NCI-H1694 treated with DMSO at 0.1 percent for 48 hours (cell line): ENCODE measurements at places on chromosomes 2 and 18.

GRCh38 chr2:8116661-8117060 lies 565.2 kb upstream of the ID2 start:
- no peak for DNase-seq

GRCh38 chr2:37471994-37472393 lies 127.6 kb downstream of the QPCT start:
- DNase-seq, result no peak

DNA sequence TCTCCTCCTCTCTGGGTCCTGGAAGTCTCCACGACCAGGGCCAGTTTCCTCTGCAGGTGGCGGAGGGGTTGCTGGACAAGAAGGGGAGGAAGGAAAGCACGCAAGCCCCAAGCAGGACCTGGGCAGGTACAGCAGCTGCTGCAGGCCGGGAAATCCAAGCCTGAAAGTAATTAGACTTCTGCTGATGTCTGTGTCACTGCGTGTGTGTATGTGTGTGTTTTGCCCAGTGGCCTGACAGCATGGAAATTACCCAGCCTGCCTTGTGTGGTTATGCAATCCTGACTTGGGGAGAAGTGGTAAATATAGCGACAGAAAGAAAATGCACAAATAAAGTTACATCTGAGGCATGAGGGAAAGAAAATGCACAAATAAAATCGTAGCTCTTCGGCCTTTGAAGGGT lies 121.8 kb upstream of the ZBTB14 start:
- DNase-seq, result no peak

- DNase-seq, result peak; percentile 50
Observed at GRCh38 chr2:127695491-127696472, 5.5 kb upstream of the SFT2D3 start.

DNA sequence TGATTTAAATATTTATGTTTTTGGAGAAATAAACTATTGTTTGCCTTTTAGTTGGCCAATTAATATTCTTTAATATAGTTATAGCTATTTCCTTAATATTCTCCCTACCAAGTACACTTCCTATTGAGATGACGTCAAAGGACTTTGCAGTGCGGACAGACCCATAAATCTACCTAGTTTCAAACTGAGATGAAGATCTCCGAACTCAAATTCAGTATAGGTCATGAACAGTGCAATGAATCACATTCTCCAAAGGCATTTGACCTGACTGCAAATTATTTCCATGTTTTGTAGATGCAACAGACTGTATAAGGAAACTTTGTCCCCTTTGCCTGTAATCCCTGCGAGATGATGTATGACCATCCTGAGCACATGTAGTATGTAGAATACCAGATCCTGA lies 342.6 kb upstream of the FIGN start:
- no peak for DNase-seq

DNA sequence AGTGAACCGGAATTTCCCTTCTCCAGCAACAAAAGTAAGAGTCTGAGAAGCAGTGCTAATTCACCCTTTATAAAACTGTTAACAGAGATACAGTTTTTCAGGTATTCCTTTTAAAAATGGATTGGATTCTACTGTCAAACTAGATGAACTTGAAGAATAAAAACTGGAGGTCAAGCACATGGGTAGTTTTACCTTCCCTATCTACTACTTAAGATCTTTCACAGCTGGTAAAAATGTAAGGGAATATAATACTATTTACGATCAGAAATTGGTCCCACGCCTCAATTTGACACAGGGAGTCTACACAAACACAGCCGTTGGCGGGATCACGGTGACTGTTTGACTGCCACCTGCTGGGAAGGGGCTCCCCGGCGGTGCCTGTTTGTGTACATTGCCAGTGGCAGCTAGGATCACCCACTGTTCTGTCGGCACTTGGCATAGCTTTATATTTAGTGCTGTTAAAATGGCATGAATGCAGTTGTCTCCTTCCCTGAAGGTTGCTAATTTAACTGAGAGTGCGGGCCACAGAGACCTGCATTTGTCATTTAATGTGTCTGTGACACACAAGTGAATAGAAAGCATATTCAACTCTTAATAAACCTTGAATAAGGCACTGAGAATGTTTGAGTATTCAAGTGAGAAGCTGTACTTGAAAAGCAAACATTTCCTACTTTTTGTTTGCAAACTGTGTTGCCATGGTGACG lies 59.5 kb downstream of the ABCG8 start:
- DNase-seq, result no peak

DNA sequence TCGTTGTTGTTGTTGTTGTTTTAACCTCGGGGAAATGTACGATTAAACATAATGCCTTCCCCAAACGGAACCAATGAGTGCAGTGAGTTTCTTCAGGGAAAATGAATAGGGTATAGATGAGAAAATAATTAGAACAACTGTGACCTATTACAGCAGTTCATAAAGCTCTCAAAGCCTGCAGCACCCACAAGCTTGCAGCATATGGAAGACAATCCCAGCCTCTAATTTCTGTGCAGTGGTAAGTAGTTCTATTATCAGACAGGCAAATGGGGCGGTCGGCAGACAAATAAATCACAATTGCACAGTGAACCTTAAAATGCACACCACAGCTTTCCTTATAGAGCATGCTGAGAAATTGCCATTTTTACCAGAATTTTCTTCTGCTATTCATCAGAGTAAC lies 159.5 kb downstream of the MYT1L start:
- DNase-seq, result no peak

DNA sequence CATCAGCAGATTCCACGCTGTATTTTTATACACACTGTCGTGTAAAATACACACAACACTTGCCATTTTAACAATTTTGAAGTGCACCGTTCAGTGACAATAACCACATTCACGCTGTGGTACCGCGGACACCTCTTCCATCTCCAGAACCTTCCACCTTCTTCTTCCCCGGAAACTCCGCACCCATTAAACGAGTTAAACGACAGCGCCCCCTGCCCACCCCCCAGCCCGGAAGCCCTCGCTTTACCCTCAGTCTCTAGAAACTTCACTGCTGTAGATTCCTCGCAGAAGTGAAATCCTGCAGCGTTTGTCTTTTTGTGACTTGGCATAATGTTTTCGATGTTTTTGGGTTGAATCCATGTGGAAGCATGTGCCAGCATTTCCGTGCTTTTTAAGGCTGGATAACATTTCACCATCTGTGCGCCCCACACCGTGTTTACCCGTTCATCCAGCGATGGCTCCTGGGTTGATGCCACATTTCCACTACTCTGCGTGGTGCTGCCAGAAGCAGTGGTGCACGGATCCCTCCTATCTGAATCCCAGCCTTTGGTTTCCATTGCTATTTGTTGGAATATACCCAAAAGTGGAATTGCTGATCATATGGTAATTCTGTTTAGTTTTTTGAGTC lies 32.0 kb upstream of the TMEM18 start:
- peak; percentile 92 for DNase-seq

DNA sequence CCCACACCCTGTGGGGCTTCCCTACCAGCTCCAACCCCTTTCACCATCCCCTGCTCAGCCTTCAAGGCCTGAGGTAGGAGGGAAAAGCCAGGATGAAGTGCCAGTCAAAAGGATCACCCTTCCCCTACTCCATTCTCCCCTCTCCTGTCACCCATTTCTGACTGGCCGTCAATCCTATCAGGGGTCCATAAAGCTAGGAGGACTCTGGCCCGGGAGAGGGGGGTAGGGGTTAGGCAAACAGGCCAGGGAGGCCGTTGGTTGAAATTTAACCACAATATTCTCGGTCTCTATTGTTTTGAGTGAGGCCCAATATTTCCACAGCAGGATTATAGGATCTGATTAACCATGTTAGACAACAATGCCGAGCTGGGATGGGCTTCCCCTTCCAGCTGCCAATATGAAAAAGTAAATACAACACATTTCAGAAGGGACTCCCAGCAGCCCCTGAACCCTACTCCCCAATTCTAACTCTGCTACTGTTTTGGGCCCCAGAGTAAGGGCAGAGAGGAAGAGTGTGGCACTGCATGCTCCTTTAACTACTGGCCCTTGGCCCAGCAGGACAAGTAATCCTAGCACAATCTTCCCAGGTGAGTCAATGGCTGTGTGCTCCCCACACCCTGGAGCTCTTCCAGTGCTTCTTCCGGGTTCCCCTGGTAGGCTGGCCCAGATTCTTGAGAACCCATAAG lies 10.6 kb upstream of the IHH start:
- no peak for DNase-seq

DNA sequence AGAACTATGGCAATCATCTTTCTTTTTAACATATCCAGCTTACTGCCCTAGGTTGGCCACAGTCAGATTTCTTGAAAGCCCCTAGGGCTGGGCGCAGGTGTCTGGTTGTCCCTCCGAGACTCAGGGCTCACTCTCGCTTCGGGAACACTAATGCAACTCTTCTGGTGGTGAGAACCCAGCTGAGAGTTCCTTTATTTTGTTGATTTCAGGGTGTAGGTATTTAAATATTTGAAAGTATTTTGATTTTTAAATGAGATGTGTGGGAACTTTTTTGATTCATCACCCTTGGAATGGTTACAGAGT lies 40.7 kb downstream of the INPP4A start:
- DNase-seq, result no peak

DNA sequence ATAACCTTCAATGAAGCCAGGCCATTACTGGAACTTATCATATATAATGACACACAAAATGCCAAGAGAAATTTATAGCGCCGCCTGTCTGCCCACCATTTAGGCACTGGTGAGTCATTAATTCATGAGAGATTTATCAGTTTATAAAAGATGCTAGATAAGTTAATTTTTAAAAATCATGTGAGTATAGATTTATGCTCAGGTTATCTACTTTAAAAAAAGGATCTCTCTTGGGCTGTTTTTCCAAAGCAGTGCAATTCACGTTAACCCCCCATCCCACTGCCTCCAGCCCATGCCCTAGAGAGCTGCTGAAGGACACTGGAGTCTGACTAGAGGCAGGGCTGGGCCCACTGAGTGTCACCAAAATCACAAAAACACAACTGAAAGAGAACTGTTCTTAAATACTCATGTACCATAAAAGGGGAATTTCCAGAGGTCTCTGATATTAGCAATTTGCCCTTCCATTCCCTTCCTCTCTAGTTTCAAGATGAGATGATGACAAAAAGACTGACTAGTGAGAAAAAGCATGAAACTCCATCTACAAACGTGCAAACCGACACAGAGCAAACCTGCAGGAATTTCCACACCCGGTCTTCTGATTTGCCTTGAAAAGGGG lies 160.8 kb downstream of the BCL2 start:
- DNase-seq, result no peak

DNA sequence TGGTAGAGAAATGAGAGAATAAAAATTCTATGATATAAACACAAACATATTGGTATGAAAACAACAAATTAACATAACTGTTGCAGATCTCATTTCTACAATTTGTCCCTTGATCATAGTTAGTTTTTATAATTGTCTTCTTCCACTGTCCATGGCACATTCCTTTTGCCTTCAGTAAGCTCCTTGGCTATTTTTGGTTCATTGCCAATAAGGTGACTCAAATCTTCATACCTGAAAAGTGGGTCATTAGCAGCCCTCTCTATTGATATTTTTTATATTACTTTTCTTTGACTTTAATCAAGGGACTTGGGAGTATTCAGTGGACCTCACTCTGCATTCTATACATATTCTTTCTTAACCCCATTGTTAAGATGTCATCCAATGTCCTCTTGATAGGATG lies 552.9 kb downstream of the TDRD15 start:
- DNase-seq, result no peak

GRCh38 chr2:63819256-63819655 lies 22.4 kb upstream of the UGP2 start:
- DNase-seq, result no peak

DNA sequence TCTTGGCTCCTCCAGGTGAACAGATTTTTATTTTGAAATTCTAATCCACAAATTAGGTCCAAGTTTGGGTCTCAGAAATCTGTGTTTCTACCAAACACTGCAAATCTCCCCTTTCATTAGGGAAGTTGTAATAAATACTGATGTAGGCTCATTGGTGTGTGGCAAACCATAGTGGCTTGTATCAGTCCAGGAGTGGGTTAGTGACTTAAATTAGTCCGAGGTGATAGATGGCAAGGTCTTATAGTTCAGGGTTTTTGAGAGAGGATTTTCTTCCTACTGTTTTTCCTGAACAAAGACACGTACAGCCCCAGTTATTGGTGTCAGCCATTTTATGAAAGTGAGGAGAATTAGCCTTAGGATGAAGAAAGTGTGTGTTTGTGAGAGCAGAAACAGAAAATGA lies 74.6 kb downstream of the RPRM start:
- no peak for DNase-seq

- no peak for DNase-seq
Observed at GRCh38 chr18:61643884-61644647, 248.7 kb downstream of the RNF152 start.

DNA sequence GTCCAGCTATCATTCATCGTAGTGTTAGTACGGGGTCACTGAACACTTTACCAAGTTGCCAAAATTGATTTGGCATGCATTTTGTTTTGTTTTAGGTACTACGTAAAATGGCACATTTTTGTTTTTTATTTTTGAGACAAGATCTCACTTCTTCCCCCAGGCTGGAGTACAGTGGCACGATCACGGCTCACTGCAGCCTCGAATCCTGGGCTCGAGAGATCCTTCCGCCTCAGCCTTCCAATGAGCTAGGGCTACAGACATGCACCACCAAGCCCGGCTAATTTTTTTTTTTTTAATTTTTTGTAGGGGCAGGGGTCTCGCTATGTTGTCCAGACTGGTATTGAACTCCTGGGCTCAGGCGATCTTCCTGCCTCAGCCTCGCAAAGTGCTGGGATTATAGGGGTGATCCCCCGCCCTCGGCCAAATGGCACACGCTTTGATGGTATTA lies 786 bp downstream of the TAF1B start:
- peak; percentile 47 for DNase-seq

DNA sequence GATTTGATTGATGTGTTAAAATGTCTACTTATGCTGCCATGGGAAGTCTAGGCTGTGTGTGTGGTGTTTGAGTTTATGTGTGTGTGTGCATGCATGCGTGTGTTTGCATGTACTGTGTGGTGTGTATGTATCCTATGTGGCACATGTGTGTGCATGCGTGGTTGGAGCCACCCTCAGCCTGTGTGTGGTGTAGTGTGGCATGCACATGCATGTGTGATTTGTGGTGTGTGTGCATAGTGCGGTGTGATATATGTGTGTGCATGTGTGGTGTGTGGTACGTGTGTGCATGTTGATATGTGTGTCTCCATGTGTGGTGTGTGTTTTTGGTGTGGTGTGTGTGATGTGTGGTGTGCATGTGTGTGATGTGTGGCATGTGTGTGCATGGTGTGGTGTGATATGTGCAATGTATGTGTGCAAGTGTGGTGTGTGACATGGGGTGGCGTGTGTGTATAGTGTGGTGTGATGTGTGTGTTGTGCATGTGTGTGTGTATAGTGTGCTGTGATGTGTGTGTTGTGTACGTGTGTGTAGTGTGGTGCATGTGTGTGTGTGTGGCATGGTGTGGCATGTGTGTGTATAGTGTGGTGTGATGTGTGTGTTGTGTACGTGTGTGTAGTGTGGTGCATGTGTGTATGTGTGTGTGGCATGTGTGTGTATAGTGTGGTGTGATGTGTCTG lies 66.6 kb upstream of the HDAC4 start:
- no peak for DNase-seq

- DNase-seq, result no peak
Observed at GRCh38 chr2:108139521-108139920, 100.2 kb upstream of the SULT1C3 start.

DNA sequence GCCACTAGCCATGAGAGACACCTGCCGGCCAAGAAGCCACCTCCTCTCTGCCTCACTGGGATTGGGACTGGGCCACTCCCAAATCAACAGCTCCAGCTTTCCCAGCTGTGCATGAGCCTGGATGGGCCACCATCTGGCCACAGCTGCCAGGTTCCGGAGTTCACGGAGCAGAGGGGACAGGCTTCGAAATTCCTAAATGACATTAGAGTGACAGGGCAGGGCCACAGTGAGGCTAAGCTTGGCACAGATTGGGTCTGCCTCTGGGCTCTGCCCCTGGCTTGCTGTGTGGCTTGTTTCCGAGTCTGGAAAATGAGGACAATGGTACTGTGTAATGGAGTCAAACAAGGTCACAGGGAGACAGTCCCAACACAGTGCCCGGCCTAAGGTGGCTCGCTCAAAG lies 6.5 kb downstream of the DIPK1C start:
- DNase-seq, result no peak
